ENCODE measurements at places on chromosomes 7 and 10. TPM values are rescaled to one million over a fixed set of nuclear protein-coding genes. Genes with fewer than 3 reads are reported as not detected.
A peak's percentile ranks its signal among the peaks of the same experiment; 100 is the strongest.

DNA sequence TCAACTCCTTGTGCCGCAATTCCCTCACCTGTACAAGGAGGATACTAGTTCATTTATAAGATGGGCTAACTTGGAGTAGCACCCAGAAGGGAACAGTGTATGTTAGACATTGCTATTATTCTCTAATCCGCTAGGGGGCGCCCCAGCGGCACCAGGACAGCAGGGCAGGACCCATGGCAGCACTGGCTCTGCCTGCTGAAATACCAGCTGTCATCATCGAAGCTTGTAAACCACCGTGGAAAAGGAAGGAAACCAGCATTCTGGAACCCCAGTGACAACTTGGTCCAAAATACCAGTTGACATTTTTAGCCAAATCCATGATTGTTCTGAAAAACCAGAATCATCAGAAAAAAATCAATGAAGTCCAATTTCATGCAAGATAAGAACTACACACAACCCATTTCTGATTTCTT lies 134.4 kb downstream of the ITGA8 start:
- peak; percentile 76 for DNase-seq

DNA sequence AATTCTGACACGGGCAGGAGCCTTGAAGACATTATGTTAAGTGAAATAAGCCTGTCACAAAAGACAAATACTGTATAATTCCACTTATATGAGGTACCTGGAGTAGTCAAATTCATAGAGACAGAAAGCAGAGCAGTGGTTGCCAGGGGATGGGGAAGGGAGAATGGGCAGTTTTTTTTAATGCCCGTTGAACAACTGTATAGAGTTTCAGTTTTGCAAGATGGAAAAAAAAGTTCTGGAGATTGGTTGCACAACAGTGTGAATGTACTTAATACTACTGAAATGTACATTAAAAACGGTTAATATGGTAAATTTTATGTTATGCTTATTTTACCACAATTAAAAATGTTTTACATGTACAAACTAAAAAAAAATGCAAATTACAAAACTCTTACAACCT lies 63.6 kb upstream of the EFCAB10 start:
- no peak for DNase-seq

- DNase-seq = no peak
These were observed 916 bp upstream of the EEPD1 start for GRCh38 chr7:36151921-36152755.

DNA sequence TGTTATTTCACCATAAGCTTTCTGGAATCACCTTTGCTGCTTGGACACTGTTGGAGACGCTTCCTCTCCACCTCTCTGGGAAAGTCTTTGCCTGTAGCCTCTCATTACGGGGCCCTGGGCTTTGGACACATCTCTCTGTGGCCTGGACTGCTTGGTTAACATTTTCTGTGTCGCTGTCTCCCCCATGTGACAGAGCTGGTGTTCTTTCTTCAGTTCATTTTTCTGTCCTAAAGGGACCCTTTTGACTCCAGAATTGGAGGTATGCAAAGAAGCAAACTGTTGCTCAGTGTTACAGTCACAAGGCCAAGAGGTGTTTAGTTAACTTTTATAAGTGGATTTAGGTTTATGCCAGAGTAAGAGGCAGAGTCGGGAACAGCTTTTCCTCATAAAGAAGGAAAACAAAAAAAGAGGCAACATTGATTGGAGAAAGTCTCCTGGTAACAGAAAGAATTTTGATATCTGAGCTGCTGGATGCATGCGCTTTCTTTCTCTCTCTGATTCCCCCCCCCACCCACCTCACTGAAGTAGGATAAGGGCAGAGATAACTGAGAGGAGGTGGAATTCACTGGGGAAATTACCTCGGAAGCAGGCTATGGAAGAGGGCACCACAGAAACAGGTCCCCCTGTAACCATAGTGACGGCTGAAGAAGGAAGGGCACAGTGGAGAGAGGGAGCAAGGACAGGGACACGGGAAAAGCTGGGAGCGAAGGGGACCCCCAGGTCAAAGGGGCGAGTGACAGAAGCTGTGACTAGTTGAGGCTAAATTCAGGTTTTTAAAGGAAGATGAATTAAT lies 57.8 kb downstream of the LGI1 start:
- no peak for DNase-seq

- DNase-seq = no peak
These were observed 85.4 kb downstream of the ICA1 start for GRCh38 chr7:8176370-8177081.

DNA sequence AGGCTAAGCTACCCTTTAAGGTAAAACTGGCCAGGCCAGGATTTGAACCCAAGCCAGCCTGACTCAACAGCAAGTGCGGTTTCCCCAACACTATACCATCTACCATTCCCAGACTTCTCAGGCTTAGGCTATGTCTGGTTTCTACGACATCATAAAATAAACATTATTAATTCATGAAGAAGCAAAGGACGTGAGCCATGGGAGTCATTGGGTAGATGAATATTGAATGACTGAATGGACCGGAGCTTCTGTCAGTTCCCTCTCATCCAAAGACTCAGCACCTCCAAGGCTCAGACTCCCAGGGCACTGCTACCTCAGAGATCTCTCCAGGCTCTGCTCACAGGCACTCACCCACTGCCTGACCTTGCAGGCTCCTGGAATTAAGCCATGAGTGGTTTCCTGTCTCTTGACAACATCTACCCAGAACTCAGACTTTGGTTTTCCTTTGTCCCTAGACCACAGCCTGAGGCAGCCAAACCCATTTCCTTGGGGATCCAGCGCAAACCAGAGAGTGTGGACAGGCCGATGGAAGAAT lies 64.6 kb upstream of the STEAP1B start:
- no peak for DNase-seq

DNA sequence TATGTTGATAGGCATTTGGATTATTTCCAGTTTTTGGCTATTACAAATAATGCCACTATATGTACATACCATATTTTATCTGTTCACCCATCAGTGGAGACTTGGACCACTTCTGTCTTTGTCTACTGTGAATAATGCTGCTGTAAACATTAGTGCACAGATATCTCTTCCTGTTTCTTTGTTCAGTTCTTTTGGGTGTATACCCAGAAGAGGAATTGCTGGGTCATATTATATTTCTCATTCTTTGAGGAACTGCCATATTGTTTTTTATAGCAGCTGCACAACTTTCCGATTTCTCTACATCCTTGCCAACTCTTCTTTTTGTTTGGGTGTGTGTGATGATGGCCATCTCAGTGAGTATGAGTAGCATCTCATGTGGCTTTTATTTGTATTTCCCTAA lies 218.0 kb downstream of the LRMDA start:
- no peak for DNase-seq

DNA sequence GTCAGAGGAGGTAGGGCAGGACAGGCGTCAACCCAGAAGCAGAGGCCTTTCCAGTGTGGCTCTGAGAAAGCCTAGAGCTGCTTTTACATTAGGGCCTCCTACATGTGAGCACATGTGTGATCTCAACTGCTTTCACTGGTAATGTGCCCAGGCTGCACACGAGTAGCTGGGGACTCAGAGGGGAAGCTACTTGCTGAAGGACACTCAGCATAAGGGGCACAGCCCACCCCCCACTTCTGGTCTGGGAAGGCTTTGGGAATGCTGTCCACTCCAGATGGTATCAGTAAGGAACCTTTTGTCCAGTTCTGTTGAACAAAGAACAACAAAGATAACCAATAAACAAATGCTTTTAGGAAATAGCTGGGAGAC lies 18.9 kb downstream of the PRF1 start:
- DNase-seq = no peak

DNA sequence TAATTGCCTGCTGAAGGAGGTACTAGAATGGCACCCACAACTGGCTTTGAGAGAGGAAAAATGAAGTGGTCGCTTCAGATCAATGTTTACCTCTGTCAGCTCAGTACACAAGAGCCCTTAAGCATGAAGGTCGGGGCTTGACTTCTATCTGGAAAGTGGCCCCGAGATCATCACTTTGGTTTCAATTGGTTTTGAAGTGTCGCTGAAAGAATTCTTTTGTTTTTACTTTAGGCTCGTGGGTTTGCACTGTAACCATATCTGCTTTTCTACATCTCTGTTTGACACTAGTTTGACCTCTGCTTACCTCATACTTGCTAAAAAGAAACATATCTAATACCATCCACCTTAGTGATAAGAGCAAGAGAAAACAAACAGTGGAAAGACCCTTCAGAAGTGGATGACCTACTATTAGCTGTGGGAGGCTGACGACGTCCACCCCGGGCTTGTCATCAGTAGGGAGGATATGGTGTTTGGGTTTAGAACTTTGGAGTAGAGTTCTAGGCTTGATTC lies 361.8 kb downstream of the GATA3 start:
- no peak for DNase-seq

DNA sequence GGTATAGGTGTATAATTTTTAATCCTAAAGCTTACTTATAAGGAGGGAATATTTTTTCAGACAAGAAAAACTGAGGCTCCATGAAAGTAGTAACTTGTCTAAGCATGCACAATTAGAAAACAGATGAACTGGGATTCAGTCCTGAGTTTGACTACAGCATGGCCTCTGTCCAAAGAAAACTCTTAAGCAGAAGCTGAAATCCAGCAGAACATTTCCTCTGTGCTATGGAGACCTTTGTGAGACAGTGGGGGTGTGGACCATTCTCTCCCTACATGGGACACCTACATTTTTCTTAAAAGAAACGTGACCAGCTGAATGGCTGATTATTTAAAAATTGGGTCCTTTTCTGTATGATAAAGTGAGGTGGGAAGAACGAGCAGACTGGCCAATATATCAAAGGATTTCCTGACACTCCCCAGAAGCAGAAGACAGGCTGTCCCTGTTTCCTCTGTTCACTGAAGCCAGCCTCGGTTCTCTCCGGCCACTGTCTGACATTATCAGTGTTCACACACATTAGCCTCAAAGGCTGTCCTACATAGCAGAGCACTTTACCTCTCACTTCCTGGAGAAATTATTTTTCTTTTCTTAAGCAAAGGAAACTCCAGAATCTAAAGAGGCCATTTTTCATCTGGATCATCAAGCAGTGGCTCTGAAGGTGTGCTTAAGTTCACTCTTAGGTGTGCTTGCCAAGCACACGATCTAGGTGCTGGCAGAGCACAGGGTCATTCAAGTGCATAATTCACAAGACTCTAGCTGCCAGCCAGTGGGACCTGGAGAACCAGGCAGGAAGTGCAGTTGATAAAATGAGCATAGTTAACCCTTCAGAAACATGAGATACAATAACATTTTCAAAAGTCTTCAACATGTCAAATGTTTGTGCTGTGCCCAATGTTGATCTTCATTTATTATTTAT lies 40.4 kb upstream of the KIAA1217 start:
- no peak for DNase-seq

GRCh38 chr10:105121743-105122142 lies 480.7 kb downstream of the SORCS3 start:
- DNase-seq = no peak

- DNase-seq = no peak
These were observed 70.0 kb downstream of the CAMK1D start for GRCh38 chr10:12419262-12419847.

GRCh38 chr7:114312649-114313048 lies 102.0 kb upstream of the FOXP2 start:
- no peak for DNase-seq

- DNase-seq = no peak
These were observed 12.2 kb downstream of the ALKBH4 start for GRCh38 chr7:102452451-102452850.

GRCh38 chr7:140595468-140596092 lies 45.0 kb downstream of the DENND2A start:
- no peak for DNase-seq

GRCh38 chr7:139230484-139230773 lies 608 bp upstream of the UBN2 start:
- peak; percentile 82 for DNase-seq

- DNase-seq = peak; percentile 63
These were observed 117.1 kb downstream of the ZMIZ1 start for GRCh38 chr10:79185796-79186374.

GRCh38 chr10:36492590-36493515 lies 632.5 kb upstream of the ANKRD30A start:
- no peak for DNase-seq

- peak; percentile 99 for DNase-seq
These were observed at the start of gene SDHAF3 for GRCh38 chr7:97117372-97118188. SDHAF3 (plus strand) TSS chr7:97117698; CDS start chr7:97117724, 26 bp downstream.

DNA sequence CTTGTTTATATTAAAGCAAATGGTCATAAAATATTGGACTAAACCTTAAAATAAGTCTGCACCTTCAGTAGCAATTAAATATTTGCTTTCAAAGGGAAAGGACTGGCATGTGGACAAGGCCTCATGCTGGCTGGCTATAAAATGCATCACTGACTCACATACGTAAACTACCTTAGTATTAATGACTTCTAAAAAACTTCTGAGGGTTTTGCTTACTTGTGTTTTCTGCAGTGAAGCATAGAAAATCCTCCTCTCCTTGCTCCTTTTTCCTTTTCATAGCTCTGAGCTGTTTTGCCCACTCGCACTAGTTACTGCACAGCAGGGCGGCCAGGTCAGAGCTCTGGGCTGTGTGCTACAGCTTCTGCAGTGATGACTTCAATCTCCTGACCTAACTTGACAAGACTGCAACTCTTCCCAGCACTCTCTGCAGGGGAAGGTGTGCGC lies 82.3 kb downstream of the CUL2 start:
- DNase-seq = peak; percentile 76

DNA sequence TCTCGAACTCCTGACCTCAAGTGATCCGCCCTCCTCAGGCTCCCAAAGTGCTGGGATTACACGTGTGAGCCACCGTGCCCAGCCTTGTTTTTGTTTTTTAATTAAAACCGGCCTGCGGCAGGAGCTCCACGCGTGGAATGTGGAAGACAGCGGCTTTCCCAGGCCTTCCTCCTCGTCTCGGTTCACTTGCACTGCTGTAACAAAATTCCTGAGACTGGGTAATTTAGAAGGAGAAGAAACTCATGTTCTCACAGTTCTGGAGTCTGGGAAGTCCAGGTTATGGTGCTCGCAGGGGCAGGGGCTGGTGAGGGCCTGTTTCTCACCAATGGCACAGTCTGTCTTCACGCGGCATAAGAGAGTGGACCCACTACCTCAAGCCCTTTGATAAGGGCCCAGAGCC lies 14.4 kb upstream of the CRYGN start:
- DNase-seq = peak; percentile 77

GRCh38 chr7:131483586-131483985 lies 72.8 kb downstream of the PODXL start:
- DNase-seq = no peak

DNA sequence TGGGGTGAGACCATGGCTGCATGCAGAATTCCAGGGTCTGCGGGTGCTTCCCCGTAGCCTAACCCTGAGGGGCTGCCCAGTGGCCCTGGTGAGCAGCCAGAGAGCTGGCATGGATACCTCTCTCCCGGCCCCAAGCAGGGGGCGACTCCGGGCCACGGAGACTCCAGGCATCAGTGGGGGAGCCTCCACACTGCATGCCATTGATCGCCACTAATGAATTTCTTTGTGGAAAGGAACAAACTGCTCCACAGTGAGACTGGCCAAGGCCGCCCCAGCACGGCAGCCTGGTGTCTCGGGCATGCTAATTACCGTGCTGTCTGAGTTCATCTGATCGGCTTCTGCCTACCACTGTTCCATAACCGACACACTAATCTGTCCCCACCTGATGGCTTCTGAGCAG lies 184.4 kb downstream of the GRID1 start:
- no peak for DNase-seq

Gene IFIT1
- total RNA-seq = 16.9 TPM

Gene PRF1
- 8.8 TPM for total RNA-seq

Gene VPS37D
- 13.2 TPM for total RNA-seq

Gene TBATA
- total RNA-seq = not detected

Gene PPP1R9A
- 25.7 TPM for total RNA-seq

Gene CALHM3
- total RNA-seq = not detected

Gene ELOVL3
- total RNA-seq = 0.35 TPM

Gene CYP2C19
- 0.28 TPM for total RNA-seq

Gene COL17A1
- 10.8 TPM for total RNA-seq
